ENCODE measurements at places on chromosomes 3 and 15.

DNA sequence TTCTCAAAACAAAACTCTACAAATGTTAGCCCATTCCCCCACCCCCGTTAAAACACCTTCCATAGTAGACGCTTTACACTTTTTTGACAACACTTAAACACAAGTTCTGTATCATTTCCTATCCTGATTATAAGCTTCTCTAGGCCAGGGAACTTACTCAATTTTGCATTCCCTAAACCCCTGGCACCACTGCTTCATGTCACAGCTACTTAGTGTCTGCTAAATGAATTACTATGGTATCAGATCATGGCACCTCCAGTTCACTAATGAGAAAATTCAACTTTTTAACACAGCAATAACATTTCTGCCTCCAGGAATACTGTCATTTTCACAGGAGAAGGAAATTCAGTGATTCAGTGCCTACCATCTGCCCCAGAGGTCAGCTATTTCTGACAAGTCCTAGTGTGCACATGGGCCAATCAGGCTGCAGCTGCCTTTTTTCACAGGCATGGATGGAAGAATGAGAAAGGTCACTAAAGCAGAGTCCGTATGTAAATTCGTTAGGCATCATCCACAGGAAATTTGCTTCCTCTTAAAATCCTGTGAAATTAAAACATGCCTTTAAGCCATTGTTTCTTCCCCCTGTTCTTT lies 18.5 kb downstream of the SFMBT1 start:
- no peak for DNase-seq

- no peak for DNase-seq
Measured at GRCh38 chr15:101852356-101852755, 40.4 kb downstream of the OR4F15 start.

DNA sequence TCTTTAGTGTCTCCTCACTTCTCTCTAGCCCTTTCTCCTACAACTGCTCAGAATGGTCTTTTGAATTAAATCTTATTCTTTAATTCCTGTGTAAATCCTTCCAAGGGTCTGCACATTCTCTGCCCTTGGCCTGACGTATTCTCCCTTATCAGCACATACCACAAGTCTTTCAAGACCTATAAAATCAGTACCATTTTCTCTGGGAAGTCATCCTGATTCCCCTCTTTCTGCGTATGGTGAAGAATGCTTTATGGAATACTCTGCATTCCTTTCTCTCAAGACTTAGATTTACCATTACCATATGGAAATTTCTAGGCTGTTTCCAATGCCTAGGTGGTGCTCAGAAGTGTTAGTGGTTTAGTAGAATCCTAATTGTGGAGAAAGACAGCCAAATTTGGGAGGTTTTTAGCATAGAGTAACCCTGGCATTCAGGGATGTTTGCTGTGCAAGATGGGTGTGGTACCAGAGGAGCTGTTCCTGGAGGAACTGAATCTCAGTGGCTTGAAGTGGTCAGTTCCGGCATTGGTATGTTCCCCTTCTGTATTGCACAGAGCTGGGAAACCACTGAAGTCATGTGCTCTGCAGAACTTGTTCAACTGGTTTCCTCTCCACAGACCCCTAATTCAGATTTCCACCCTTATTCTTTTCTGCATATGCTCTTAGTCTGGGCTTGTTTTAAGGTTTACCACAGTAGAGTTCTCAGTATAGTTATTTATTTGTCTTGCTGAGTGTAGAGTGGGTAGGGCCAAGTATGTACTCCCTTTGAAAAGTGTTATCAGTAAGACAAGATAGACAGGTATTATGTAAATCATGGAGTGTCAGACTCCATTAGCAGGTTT lies 24.5 kb downstream of the IQGAP1 start:
- no peak for DNase-seq

GRCh38 chr3:131501949-131502348 lies 822 bp downstream of the MRPL3 start:
- DNase-seq, result no peak

DNA sequence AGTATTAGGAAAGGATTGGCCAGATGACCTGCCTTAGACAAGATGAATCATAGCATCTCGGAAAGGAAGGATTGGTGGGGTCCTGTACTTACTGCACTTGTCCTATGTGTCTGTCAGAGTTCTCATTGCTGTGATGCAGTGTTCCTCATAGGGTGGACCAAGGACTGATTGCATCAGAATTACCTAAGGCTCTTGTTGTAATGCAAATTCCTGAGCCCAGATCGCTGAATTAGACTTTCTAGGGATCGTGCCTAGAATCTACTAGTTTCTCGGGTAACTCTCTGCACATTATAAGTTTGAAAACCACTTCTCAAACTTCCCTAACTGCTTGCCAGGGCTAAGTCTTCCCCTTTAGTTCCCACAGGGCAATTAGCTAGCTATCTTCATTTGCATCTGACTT lies 74.9 kb upstream of the SKOR1 start:
- no peak for DNase-seq
